ENCODE measurements at places on chromosomes 3 and 15.

- DNase-seq: no peak
Measured at GRCh38 chr15:50046867-50047266, 72.2 kb downstream of the ATP8B4 start.

GRCh38 chr3:11310258-11310657 is 38.1 kb downstream of the ATG7 start:
- no peak for DNase-seq

GRCh38 chr15:45906230-45906629 is 271.4 kb downstream of the SQOR start:
- DNase-seq: no peak

- no peak for DNase-seq
Measured at GRCh38 chr15:31207246-31207645, 105.7 kb upstream of the TRPM1 start.

- DNase-seq: no peak
Measured at GRCh38 chr15:73683257-73683776, 866 bp upstream of the CD276 start.

Measured in lower leg skin (tissue), 4 donors.